ENCODE measurements at places on chromosomes 5 and 9.

DNA sequence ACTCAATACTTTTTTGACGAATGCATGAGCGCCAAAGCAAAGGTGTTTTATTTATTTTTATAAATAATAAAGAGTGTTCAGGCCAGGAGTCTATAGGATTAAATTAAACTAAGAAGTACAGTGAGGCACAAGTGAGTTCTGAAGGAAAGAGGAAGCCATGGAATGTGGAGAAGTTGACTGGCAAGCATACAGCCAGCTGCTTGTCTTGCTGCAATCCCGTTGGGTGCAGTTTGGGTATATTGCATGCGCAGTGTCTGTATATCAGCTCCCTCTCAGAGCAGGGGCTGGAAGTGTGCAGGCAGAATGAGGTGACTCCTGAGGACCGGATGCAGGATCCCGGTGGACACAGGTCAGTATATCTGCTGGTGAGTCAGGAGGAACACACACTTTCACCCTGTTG, 315.6 kb downstream of the ZSWIM6 start:
- DNase-seq: no peak

DNA sequence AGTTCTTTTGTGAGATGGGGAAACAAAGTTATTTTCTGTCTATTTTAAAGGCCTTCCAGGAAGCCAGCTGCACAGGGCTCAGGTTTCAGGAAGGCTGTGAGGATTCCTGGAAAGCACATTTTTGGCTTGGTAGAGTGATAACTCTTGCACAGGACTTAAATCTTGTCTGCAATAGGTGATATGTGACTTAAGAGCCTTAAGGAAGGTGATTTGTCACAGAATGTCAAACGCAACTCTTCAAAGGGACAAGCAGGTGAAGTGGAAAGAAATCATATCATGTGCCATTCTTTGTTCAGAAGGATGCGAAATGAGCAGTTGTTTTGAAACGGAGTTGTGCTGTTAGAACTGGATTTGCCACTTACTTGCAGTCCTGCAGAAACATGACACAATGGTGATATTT, 459.3 kb downstream of the MAT2B start:
- DNase-seq: no peak

- no peak for DNase-seq
Measured at GRCh38 chr9:113322671-113323070, 17.4 kb downstream of the WDR31 start.

- DNase-seq: no peak
Measured at GRCh38 chr9:133737071-133737773, 930 bp downstream of the SARDH start.

DNA sequence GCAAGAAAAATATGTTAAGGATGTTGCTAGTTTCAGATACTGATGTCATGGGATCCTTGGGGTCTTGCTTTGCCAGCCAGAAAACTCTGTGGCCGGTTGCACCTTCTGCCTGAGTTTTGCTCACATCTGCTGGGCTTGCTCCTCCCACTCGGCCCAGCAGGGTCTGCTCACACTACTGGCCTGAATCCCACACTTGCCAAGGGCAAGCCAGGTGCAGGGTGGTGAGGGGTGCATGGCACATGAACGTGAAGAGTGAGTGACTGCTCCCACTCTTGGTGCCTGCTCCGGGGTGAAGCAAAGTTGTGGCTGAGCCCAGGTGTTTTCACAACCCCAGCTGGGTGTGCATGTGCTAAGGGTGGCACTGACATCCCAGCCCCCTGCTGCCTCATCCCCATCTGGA, 83.1 kb upstream of the STARD4 start:
- DNase-seq: no peak
